ENCODE measurements at places on chromosomes 4 and X.

DNA sequence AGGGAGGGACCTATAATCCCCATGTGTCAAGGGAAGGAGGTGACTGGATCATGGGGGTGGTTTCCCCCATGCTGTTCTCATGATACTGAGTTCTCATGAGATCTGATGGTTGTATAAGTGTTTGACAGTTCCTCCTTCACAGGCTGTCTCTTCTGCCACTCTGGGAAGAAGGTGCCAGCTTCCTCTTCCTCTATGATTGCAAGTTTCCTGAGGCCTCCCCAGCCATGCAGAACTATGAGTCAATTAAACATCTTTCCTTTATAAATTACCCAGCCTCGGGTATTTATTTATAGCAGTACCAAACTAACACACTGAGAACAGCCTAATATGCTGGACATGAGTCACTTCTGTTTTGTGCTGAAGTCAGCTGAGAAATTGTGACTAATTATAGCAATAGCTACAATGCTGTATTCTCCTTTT, 656.9 kb upstream of the CPEB2 start:
- DNase-seq = peak; percentile 27
- peak overlapping the region; percentile 70 for H3K27ac ChIP-seq

DNA sequence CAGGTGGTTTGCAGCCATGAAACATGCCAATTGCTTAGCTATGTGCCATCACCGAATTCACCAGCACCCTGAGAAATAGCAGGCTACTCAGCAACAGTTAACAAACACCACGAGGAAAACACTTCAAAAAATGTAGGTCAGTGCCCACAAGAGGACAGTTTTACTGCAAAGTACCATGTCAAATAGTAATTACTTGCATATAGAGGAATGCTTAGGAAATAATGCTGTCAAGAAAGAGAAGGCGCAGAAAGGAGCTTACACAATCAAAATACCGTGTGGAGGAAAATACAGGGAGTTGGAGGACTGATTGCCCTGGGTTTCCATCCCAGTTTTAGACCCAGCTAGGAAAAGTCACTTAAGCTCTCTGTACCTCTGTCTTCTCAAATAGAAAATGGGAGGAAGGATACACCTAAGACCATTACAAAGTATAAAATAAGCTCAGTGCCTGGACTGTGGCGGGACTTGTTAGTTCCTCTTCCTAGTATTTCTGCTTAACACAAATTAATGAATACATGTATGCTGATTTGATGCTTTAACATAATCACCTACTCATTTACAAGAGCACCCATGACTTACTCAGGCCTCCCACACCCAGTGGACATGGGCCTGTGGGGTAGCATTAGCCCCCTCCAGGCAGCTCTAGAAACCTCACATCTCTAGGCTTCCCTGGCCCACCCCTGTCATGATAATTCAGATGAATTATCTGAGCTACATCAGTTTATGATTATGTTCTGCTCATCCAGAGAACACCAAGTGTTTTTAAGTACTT, 44.5 kb upstream of the IL21 start:
- no peak for DNase-seq
- no peaks in the 10 kb centered on the region for H3K36me3 ChIP-seq
- H3K27ac ChIP-seq = no peak overlapping the region
- no peaks in the 10 kb centered on the region for H3K4me1 ChIP-seq
- H3K27me3 ChIP-seq = peaks cover 18% of the 10 kb centered on the region
- no peak overlapping the region for H3K4me3 ChIP-seq

DNA sequence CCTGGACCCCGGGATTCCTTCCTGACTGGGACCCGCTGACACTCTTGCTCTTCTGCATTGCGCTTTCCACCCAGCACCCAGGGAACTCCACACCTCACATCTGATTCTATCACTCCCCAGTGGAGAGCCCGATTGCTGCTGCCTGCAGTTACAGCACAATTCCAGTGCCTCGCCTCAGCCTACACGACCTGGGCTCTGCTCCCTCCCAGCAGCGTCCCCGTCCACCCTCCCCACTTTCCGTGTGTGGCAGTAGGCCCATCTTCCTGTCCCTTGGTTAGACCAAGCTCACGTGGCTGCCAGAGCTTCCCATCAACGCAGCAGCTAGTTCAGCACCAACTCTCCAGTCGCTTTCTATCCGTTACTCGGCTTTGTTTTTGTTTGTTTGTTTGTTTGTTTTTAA, 66.6 kb upstream of the SORBS2 start:
- H3K4me3 ChIP-seq = no peak overlapping the region
- no peaks in the 10 kb centered on the region for H3K27me3 ChIP-seq
- H3K27ac ChIP-seq = no peak overlapping the region
- no peaks in the 10 kb centered on the region for H3K36me3 ChIP-seq
- H3K4me1 ChIP-seq = no peaks in the 10 kb centered on the region

GRCh38 chrX:107560041-107560440, 68.3 kb upstream of the PRPS1 start:
- H3K27ac ChIP-seq = no peak overlapping the region
- DNase-seq = no peak
- peaks cover 12% of the 10 kb centered on the region for H3K27me3 ChIP-seq

Measured in stimulated activated naive B cell treated with anti-CD40 and anti-IgM and Interleukin-4, amounts not matched to agents 10 μg/mL and 1 μg/mL and 100 μg/mL, for 72 hours (primary cell).